ENCODE measurements at places on chromosomes 7 and 10.

DNA sequence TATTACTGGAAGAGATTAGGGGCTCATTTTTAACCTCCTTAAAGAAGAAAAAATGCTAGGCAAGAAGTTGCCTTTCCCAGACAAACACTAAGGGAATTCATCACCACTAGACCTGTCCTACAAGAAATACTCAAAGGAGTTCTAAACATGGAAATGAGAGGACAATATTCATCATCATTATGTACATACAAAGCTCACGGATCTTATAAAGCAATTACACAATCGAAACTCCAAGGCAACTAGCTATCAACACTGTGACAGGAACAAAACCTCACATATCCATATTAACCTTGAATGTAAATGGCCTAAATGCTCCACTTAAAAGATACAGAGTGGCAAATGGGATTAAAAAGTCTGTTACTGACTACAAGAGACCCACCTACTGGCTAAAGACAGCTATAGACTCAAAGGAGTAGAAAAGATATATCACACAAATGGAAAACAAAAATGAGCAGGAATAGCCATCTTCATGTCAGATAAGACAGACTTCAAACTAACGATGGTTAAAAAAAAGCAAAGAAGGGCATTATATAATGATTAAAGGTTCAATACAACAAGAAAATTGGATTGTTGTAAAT lies 246.6 kb downstream of the ADRA2A start:
- no peak for DNase-seq

GRCh38 chr7:87339373-87339897 lies 6.0 kb upstream of the CROT start:
- DNase-seq: no peak

- DNase-seq: no peak
These were observed 5.5 kb downstream of the ANXA11 start for GRCh38 chr10:80199828-80200227.

DNA sequence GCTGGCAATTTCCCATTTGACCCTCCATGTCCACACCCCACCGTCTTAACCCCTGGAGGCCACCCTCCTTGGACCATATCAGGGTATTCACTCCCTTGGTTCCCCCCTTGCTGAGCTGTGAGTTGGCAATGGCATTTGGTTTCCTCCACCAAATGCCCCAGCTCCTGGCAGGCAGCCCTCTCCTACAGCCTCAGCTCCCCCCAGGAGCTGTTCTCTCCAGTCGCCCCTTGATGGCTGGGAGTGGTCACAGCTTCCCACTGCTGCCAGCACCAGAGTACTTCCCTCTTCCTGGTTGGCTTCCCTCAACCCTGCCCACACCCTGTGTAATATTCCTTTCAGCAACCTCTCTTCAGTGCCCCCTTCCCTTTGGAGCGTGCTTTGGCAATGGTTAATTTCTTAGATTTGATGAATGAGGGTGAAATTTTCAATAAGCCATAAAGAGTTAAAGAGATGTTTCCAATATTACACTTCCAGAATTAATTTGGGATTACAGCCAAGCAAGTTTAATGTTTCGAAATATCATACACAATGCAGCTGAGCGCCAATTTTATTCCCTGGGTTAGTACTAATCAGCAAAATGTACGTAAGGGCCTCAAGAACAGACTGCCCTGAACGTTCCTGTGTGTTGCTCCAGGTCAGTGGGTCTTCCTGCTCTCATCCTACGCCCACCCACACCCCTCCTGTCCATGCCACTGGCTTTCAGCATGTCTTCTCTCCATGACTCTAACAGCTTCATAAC lies 207.1 kb upstream of the NFE2L3 start:
- no peak for DNase-seq

DNA sequence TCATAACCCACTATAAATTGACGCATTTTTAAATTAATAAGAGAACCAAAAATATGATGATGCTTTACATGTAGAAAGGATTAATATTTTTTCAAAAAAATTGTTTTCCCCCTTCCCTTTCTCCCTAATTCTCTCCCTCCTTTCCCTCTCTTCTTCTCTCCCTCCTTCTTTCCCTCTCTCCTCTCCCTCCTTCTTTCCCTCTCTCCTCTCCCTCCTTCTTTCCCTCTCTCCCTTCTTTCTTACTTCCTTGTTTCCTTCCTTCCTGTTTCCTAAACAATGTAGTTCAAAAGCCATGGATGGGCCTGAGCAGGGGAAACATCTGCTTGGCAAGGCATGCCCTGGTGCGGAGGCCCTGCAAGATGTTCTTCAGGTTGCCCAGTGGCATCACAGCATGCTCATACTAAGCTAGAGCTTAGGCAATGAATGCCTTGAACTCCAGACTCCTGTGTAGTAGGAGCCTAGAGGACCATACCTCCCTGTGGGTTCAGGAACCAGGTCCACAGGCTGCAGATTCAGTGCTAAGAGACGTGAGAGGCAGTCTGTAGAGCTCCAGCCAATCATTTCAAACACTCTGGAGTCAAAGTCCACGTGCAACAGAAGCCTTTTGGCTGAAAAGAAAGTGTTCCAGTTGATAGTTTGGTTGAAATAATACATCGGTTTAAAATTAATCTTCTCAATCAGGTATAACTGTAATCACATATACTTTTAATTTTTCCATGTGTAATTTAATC lies 20.1 kb upstream of the MRPS17 start:
- DNase-seq: no peak

- DNase-seq: no peak
These were observed 200.9 kb downstream of the GRID1 start for GRCh38 chr10:86165666-86166065.

GRCh38 chr7:80087051-80087770 lies 47.4 kb upstream of the GNAI1 start:
- DNase-seq: no peak

DNA sequence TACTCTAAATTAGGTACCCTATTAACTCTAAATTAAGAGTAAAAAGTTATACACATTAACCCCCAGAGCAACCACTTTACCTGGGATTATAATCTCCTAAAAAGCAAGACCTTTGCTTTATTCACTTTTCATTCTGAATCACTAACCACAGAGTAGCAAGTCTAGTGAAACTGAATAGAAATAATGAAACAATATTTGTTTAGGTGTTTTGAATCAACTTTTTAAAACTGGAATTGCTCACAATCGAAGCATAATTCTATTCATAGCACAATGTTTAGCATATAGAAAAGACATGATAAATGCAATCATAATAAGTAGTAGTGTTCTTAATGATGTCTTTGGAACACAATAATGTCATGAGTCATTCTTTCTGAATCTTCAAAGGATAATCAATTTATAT lies 37.0 kb upstream of the CASD1 start:
- no peak for DNase-seq

GRCh38 chr10:79026341-79026761 lies 42.4 kb upstream of the ZMIZ1 start:
- no peak for DNase-seq

DNA sequence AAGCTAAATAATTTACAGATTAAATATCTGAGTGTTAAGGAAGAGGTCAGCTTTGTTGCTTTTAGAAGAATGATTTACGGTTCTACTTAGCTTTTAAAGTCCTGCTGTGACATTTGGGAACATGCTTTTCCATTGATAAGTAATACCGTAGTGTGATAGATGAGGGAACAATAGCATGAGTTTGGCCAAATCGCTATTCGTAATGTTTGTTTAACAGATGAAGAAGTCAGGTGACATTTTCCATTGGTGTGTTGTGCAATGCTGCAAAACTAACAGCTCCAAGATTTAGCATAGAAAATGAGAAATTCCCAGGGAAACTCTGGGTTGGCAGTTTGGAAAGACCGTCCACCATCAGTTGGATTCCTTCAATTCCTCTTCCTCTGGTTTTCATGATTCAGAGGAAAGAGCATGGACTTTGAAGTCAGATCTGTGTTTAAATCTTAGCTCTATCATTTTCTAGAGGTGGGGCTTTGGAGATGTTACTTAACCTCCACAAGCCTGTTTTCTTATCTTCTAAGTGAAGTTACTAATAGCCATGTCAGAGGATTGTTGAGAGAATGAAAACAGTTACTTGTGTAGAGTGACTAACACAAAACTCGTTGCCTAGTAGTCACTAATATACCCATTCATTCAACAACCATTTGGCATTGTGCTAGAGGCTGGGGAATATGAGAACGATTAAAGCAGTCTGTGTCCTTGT lies 140.4 kb upstream of the BMPER start:
- DNase-seq: no peak

- no peak for DNase-seq
These were observed 43.2 kb downstream of the SRRM3 start for GRCh38 chr7:76244781-76245391.

DNA sequence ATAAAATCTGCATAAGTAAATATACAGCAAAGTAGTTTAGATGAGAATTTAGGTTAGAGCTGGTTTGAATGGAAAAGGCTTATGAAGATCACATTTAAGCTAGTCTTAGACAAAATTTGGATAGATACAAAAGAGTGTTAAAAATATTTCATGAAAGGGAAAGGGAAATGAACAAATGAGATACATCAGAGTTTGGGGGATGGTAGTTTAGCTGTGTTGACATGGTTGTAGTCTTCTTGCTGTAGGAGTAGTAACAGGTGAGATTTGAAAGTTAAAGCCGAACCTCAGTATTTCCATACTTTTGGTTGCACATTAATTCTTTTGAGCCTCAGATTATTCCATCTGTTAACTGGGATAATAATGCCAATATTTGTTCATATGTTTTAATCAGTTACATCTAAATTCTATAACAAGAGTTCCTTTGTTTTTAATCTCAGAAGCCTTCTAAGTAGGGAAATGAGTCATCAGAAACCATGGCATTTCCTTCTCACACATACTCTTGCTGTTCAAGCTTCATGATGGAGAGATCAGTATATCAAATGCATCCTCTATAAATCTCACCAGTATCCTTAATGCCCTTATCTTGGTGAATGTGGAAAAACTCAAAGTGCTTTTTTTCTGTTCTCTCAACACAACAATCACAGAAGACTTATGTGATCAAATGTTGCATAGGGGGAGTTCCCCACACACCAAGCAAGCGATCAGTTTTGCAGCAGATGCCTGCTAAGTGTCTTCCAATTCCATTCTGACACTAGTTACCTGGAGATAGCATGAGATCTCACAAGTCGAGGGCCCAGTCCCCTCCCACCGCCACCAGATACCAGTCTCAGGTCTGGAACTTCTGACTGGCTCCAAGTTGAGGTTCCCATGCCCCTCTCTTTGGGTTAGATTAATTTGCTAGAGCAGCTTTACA lies 84.7 kb downstream of the MAPK8 start:
- no peak for DNase-seq

DNA sequence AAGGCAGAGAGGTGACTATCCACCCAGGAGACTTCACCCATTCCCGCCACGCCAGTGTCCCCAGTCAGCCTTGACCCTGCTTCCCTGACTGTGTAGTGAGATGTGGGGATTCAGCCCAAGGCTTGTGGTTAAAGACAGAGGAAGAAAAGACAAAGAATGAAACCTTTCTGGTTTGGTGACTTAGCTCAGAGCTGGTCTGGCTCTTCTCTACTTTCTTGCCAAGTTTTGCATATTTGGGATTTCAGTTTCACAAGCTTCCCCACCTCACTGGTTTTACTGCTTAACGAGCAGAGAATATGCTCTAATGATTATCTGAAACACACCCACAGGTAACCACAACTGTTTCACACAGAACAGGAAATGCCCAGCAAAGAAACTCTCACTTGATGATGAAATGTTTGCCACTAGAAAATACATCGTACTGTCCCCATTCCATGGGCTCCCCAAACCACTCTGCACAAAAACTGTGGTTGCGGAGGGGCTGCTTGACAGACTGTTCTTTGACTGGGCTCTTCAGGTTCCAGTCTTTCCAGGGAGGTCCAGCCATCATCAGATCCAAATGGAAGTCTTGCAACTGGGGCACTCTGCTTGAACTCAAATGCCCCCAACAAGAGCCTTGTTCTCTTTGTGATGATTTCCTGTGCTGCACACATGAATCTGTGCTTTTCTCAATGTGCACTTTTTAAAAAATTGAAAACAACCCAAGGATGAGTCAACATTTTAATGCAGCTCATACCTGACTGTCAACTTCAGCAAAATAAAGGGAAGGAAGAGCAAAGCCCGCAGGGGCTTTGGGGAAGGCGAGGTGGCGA lies 95.5 kb downstream of the CTBP2 start:
- DNase-seq: no peak

- DNase-seq: no peak
These were observed 16.6 kb downstream of the RPP38 start for GRCh38 chr10:15113766-15114165.

- DNase-seq: no peak
These were observed 80.6 kb downstream of the ARHGAP21 start for GRCh38 chr10:24642921-24643678.

DNA sequence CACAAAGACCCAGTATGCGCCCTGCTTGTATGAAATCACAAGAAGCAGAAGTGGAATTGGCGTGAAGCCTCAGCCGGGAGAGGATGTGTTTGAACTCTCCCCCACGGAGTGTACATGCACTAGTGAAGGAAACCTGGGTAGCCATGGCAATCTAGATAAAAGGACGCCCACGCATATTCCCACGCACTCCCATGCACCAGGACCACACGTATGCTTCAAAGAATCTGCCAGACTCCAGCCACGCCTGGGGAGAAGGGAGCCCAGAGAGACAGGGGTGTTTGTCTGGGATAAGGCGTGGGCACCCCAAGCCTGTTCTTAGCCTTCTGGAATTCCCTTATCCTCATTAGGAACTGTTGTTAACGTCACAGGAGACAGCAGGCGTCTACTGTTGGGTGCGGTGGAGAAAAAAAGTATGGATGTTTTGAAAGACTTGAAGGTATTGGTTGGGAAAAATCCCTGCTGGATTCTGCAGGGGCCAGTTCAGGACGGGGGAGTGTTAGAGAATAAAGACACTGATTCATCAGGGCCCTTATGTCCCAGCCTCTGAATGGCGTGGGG lies 28.9 kb upstream of the ECHDC3 start:
- no peak for DNase-seq

- DNase-seq: no peak
These were observed 42.3 kb upstream of the SORCS1 start for GRCh38 chr10:107206833-107207232.

- DNase-seq: no peak
These were observed 3.1 kb downstream of the ZNF777 start for GRCh38 chr7:149457766-149458165.

GRCh38 chr10:79193694-79194382 lies 125.1 kb downstream of the ZMIZ1 start:
- DNase-seq: no peak

Measured in T-helper 22 cell (primary cell).